ENCODE measurements at places on chromosomes 6 and 20.

DNA sequence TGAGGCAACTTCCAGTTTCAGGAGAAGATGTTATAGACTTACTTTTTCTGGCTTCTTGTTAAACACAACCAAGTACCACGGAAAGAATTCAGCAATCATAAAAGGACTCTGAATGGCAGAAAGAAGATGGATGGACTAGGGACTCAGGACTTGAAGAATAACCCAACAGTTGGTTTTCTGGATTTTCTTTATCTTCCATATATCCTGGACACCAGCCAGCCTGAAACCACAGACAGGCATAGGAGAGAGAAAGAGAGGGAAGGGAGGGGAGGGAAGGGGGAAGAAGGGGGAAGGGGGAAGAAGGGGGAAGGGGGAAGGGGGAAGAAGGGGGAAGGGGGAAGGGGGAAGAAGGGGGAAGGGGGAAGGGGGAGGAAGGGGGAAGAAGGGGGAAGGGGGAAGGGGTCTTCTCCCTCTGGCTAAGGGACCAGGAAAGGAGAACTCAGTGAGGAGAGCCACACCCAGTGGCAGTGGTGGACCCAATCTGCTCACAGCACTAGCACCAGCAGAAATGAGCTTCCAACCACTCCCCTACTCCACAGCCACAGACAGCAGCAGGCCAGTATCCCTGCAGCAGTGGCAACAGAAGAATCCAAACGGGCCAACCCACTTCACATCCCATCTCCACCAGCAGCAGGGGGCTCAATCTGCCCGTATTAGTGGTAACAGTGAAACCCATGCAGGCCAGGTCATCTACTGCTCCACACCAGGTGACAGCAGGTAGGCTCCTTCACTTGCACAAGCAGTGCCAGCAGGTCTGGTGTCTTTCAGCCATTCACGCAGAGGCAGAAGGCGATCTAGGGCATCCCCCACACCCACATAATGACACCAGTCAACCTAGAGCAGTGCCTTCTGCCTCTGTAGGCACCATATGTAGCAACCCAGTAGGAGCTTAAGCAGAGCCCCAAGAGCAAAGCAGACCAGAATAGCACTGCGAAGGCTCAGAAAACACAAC lies 78.6 kb downstream of the TRMT6 start:
- DNase-seq: no peak

DNA sequence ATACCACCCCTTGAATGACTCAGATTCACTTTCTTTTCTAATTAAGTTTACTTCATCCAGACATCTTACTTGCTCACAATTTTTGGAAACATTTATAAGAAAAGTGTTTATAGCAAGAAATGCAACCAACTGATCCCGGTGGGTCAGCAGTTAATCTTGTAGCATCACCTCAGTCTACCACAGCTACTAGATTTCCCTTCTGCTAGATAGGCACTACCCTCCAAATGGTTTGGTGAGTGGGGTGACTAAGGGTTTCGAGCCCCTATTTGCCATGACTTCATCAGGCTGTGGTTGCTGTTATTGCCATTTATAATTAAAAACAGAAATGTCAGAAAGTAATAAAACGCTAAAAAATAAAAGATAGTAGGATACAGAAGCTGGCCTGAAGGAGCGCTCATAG lies 930.1 kb upstream of the GJE1 start:
- DNase-seq: no peak

- no peak for DNase-seq
Measured at GRCh38 chr20:47258745-47259695, 97.5 kb downstream of the ZMYND8 start.

- peak; percentile 82 for DNase-seq
Measured at GRCh38 chr6:28443112-28443773, at the start of gene ZSCAN23. Gene ZSCAN23 (minus strand): TSS chr6:28443491. CDS start chr6:28436266, 7,225 bp downstream.

GRCh38 chr6:44004136-44004535 lies 123.1 kb downstream of the MRPL14 start:
- DNase-seq: no peak

DNA sequence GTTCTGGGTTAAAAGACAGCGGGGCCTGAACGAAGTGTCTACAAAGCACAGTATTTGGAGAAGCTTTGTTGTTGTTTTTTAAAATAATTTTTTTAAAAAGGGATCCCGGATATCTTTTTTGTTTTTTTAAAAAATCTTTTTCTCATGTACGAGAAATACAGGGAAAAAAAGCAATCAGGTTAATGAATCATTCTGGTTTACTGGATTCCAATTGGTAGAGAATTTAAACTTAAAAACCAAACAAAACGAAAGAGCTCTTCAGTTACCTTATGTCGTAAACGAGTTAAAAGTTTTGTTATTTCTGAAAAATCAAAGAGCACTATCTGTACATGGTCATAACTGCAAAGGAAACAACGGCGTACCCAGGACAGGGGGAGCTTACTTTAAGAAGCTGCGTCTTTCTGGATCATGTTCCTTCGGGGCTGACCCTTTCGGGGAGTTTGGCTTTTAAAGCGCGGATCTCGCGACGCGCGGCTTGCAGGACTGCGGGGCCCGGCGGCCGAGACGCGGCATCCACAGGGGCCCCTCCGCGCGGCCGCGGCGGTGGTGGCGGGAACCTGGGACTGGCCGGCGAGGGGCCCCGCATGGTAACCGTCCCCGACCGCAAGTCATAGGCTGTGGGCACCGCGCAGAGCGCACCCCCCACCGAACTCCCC lies 927 bp downstream of the IL20RA start:
- DNase-seq: no peak

GRCh38 chr20:59453759-59454560 lies 150.4 kb upstream of the PHACTR3 start:
- DNase-seq: no peak

- peak; percentile 32 for DNase-seq
Measured at GRCh38 chr20:48716086-48716485, 111.7 kb downstream of the PREX1 start.

- no peak for DNase-seq
Measured at GRCh38 chr6:33192671-33193602, 670 bp upstream of the COL11A2 start.

- DNase-seq: no peak
Measured at GRCh38 chr20:63790572-63791168, 40.4 kb downstream of the ZBTB46 start.

GRCh38 chr6:35635601-35636597 lies 52.8 kb downstream of the FKBP5 start:
- DNase-seq: no peak

GRCh38 chr20:2801286-2801728 lies 880 bp upstream of the CPXM1 start:
- no peak for DNase-seq

GRCh38 chr6:52877168-52877567 lies 32.3 kb downstream of the GSTA3 start:
- no peak for DNase-seq

DNA sequence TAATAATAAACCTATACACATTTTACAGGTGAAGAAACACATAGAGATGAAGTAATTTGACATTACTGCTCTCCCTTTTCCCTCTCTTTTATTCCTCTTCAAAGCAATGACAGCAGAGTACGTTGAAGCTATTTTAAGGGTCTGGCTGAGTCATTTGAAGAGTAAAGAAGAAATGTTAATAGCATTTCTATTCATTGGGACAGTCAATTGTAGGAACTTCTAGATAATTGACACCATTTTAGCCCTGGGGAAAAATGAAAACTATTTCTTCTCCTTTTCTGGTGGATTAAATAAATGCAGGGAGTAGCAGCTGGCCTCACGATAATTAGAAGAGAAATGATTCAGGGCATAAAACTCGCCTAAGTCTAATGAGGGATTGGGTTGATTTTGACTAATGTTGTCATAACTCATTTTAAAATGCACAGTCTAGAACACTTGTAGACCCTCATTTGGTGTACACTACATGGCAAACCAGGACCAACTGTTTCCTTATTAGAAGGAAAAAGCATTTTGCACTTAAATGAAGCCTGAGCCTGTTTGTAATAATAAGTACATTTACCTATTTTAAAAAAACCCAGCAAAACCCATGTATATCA lies 48.1 kb downstream of the RIPOR2 start:
- DNase-seq: no peak

GRCh38 chr6:1322156-1322555 lies 10.3 kb downstream of the FOXQ1 start:
- DNase-seq: no peak

GRCh38 chr20:24436160-24436559 lies 33.3 kb upstream of the SYNDIG1 start:
- DNase-seq: no peak

- DNase-seq: no peak
Measured at GRCh38 chr6:134624781-134625180, 306.9 kb upstream of the SGK1 start.

DNA sequence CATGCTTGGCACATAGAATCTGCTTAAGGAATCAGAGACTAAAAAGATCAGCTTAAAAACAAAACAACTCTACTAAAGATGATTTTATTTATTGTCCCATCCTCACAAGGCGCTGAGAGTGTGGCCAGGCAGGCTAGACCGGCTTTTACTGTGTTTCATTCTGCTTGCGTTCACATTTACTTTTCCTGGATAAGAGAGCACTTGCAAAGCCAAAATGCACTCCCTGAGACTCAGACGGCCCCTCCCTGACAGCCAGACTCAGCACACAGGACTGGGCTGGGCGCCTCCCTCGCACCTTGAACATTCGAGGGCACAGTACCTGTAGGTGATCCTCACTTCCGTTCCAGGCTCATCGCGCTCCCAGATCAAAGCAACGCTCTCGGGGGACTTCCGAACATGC lies 10.2 kb downstream of the ACSS1 start:
- no peak for DNase-seq

DNA sequence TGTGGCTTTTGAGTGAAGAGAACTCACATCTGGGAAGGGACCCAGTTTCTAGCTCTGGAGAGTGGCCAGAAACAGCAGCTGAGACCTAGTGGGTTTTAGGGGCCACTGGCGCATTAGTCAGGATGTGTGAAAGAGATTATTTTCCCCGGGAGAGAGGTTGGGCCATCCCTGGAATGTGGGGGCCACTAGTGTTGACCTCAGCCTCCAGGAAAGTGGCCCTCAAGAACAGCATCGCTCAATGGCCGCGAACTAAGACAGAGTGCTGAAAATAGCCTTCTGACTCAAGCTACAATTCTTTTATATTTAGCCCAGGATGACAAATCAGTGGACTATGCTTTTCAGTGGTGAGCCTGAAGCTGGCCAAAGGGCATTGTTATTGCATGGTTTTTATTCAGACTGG lies 210.4 kb upstream of the RNF24 start:
- no peak for DNase-seq

DNA sequence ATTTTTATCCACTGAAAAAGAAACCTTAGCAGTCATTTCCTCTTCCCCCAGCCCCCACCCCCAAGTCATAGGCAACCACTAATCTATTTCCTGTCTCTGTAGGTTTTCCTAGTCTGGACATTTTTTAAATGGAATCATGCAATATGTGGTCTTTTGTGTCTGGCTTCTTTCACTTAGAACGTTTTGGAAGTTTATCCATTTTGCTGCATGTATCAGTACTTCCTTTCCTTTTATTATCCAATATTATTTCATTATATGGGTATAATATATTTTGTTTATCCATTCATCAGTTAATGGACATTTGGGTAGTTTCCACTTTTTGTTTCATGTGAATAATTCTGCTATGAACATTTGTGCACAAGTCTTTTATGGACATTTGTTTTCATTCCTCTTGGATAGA lies 99.3 kb upstream of the BMP5 start:
- DNase-seq: no peak

- DNase-seq: peak; percentile 6
Measured at GRCh38 chr20:2524709-2525506, 11.5 kb upstream of the TMC2 start.

GRCh38 chr20:24657878-24658620 lies 188.6 kb downstream of the SYNDIG1 start:
- no peak for DNase-seq

DNA sequence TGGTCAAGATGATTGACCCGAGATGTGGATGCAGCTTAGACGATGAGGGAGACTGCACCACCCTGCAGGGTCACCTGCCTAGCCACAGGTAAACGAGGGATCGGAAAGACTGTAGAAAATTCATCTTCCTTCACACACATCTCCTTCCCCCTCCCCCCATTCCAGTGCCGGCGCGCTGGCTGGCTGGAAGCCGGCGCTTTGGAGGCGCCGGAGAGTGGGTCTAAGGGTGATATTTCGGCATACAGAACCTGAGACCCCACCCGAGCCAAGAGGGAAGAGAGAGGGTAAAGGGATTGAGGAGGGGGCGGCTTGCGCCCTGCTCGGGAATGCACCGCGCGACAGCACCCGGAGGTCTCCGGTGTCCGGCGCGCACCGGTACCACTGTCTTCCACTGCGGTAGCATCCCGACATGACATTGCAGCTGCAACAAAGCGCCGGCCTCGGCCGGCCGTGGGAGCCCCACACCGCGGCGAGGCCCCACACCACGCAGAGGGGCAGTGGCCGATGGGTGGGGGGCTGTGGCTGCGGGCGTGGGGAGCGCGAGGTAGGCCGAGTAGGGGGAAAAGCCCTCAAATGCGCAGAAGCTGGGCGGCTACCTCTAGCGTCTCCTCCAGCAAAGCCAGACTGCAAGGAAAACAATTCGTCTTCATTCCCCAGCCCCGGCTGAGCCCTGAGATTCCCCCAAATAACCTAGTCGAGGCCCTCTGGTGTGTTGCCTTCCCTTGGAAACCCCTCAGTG lies 984 bp downstream of the TNFRSF21 start:
- no peak for DNase-seq

- DNase-seq: no peak
Measured at GRCh38 chr6:91081452-91082067, 494.7 kb upstream of the MAP3K7 start.

GRCh38 chr6:131966443-131966842 lies 15.3 kb upstream of the CCN2 start:
- no peak for DNase-seq

- DNase-seq: no peak
Measured at GRCh38 chr6:159038914-159039884, 5.6 kb downstream of the TAGAP start.

DNA sequence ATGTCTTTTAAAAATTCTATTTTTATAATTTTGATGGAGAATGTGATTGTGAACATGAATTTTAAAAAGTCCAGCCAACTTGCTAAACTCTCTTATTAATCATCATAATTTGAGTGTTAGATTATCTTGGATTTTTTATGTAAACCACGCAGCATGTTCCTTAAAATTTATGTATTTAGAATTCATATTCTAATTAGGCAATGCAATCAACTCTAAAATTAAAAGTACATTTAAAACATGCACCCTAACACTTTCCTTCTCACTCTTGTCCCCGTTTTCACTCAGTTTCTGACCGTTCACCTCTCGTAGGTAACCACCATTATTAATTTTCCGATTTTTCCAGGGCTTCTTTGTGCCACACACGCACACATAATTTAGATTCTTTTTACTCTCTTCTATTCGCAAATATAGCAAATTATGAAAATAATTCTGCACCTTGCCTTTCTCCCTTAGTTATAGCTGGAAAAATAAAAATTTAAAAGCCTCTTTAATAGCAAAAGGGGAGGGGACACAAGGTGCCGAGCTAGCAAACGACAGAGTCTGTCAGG lies 329 bp upstream of the ZKSCAN3 start:
- DNase-seq: no peak
